NCI-H2227 treated with DMSO at 0.1 percent for 48 hours (cell line): ENCODE measurements at places on chromosomes 6 and 20.

DNA sequence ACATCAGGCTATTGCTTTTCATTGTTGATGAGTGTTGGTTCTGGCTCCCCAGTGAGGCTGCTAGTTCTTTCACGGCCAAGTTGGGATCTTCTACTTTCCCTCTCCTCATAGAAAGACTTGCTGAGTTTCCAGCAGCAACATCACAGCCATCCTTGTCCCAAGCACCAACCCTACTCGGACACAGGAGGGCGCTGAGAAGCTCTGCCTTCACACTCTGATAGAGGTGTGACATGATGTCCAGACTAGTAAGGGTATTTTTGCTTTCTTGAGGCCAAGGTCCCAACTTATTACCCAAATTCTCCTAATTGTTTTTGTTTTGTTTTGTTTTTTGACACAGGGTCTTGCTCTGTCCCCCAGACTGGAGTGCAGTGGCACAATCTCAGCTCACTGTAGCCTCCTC lies 3.0 kb upstream of the GCM1 start:
- DNase-seq = no peak

- DNase-seq = no peak
Observed at GRCh38 chr6:161583584-161583983, 309.7 kb upstream of the AGPAT4 start.

DNA sequence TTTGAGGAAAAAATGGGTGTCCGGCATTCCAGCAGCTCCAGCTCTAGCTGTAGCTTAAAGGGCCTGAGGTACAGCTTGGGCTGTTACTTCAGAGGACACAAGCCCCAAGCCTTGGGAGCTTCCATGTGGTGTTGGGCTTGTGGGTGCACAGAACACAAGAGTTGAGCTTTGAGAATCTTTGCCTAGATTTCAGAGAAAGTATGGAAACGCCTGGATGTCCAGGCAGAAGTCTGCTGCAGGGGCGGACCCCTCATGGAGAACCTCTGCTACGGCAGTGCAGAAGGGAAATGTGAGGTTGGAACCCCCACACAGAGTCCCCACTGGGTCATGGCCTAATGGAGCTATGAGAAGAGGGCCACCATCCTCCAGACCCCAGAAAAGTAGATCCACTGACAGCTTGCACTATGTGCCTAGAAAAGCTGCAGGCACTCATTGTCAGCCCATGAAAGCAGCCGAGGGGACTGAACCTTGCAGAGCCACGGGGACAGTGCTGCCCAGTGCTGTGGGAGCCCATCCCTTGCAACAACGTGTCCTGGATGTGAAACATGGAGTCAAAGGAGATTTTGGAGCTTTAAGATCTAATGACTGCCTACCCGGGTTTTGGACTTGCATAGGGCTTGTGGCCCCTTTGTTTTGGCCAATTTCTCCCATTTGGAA lies 90.6 kb downstream of the QKI start:
- DNase-seq = no peak

- no peak for DNase-seq
Observed at GRCh38 chr6:71721642-71722041, 164.7 kb upstream of the RIMS1 start.

GRCh38 chr6:38566295-38567030 lies 73.3 kb downstream of the BTBD9 start:
- DNase-seq = no peak

GRCh38 chr6:145814035-145814500 lies 527 bp downstream of the FBXO30 start:
- DNase-seq = no peak

GRCh38 chr20:49505518-49505917 lies 23.1 kb upstream of the KCNB1 start:
- peak; percentile 82 for DNase-seq

- peak; percentile 17 for DNase-seq
Observed at GRCh38 chr20:37726971-37727956, 33.4 kb downstream of the CTNNBL1 start.

GRCh38 chr6:10400330-10400729 lies 14.5 kb downstream of the TFAP2A start:
- DNase-seq = no peak

- DNase-seq = no peak
Observed at GRCh38 chr20:14049111-14049510, 53.8 kb downstream of the MACROD2 start.

GRCh38 chr20:4720977-4721349 lies 746 bp upstream of the PRND start:
- DNase-seq = no peak

GRCh38 chr6:91566467-91566866 lies 979.6 kb upstream of the MAP3K7 start:
- DNase-seq = no peak

DNA sequence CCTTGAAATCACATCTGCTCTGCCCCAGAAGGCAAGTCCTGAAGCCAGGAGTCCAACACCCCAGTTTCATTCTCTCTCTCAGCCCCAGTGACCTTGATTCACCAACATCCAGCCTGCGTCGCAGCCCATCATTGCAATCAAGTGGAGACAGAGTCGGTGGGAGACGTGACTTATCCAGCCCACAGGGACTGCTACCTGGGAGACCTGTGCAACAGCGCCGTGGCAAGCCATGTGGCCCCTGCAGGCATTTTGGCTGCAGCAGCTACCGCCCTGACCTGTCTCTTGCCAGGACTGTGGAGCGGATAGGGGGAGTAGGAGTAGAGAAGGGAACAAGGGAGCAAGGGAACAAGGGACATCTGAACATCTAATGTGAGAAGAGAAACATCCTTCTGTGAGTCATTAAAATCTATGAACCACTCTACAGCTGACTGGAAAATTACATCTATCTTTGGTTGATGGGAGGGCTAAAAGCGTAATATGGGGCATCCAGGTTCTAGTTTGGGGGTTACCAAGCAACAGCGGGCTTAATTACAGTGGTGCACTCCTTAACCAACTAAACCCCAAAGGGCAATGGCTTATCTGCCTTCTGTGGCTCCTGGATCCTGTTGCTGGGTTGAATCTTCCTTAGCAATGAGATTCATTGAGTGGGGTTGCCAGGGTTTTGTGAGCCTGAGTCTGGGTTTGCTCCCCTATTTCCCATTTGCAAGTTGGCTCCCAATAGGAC lies 2.5 kb downstream of the LY6G6D start:
- no peak for DNase-seq

- DNase-seq = no peak
Observed at GRCh38 chr6:118617417-118617816, 34.0 kb downstream of the CEP85L start.

- DNase-seq = no peak
Observed at GRCh38 chr20:57332105-57333089, 2.8 kb downstream of the SPO11 start.

DNA sequence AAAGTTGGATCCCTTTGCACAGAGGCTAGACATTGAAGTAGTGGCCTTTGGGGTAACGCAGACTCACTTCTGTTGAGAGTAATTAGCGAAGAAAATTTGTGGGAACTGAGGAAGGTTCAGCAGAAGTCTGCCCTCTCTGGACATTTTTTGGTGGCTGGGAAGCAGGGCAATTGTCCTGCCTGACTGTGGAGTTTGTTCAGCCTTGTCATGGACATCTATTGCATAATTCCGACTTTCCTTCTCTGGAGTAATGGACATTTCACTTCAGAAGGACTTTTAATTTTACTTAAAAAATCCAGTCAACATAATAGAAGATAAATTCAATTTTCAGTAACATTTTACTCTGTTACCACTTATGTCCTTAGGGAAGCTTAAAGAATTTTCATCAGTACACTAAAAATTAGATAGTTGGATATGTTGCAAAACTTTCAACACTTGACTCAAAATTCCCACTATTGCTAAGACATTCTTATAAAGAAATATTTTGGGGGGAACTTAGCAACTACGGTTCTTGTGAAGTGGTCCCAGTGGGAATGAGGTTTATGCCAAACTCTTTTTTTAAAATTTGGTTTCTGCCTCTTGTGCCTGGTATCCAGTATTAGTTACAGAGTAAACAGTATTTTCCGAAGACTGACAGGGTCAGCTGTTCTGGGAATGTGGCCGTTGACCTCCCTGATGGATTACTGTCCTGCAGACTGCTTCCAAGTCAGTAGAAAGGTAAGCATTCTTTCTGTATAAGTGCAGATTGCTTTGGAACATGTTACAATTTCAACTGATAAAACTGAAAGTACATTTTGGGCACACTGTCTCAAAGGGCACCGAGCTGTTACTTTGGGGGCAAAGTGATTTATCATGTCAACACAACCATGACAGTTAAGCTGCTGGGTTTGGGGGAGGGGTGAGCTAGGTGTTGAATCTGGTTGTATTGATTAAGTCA lies 100.6 kb upstream of the MLIP start:
- DNase-seq = no peak

GRCh38 chr20:10547276-10548114 lies 112.4 kb downstream of the SLX4IP start:
- no peak for DNase-seq

- no peak for DNase-seq
Observed at GRCh38 chr20:59006864-59007664, at the start of gene CTSZ. Gene CTSZ (minus strand): TSS chr20:59007254. CDS start chr20:59007128, 126 bp downstream.

DNA sequence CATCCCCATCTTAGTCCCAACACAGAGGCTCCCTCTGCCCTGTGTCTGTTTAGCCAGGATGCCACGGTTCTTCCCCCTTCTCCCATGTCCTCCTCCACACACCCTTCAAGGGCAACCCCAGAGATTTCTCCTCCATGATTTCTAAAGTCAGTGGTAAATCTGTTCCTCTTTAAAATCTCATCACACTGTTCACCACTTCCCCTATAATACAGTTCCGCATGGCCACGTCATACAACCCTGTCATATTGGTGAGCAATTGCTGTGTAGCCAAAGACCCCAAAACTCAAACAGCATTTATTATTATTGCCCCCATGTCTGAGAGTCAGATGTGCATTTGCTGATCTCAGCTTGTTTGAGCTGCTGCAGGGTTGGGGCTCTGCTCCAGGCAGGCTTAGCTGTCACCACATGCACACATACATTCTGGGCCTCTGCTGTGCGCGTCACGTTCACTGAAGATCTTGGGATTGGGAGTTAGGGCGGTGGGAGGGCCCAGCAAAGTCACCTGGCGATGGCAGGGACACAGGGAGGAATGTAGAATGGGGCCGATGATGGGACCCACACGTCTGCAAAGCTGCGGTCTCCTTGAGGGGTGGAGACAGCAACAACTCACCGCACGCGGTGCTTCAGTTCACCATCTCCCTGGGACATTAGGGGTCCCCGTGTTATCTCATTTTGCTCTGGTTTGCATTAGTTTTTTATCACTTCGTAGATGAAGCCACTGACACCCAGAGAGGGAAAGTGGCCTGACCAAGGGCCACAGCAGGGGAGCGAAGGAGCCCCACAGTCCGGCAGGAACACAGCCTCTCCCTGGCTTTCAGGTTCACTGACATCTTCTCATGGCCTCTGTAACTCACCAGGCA lies 36.9 kb upstream of the CD93 start:
- no peak for DNase-seq

- DNase-seq = no peak
Observed at GRCh38 chr20:11013801-11014200, 340.0 kb upstream of the JAG1 start.

DNA sequence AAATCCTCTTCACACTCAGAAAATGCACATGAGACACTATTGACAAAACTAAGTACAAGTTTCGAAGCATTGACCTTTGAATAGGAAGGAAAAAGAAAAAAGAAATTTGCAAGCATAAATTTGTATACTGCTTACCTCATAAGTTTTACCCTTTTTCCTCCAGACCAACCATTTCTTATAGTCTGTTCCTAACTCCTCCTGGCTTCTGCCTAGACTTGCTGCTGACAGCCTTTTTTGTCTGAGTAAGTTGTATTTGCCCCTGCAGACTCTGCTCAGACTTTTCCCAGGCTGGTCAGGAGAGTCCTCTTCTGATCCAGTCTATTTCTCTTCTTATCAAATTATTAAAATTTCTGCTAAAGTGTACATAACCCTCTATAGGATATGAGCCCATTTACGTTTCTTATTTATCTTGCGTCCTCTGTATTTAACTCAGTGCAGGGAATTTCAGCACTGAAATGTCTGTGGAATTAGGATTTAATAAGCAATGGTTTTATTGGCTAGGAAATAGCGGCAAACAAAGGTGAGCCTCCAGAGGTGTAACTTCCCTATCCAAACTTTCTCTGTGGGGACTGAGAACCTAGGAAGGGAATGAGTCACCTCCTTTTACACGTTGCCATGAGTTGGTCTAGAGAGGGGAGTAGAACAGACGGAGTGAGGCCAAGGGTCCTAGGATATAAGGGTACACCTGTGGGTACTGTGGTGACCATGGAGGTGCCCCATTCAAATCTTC lies 207.1 kb upstream of the MARCKS start:
- no peak for DNase-seq

DNA sequence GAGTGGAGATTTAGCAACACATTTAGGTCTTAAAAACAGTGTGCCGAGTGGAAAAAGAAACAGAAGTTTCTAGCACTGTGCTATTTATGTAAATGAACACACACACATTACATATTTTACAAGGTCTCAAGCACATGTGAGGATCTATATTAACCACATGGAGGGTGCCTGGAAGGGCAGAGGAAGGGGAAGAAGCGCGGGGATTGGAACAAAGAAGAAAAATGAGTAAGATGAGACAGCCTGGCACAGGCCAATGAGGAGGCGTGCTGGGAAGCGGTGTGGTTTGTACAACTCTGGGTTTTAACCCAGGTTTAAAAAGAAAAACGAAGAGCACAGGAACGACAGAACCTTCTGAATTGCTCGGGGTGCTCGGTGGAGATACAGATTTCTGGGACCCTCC lies 5.7 kb downstream of the KCNG1 start:
- DNase-seq = no peak

- DNase-seq = no peak
Observed at GRCh38 chr6:30206152-30206551, 7.1 kb downstream of the TRIM26 start.

GRCh38 chr20:63703976-63704748 lies 3.6 kb downstream of the ARFRP1 start:
- no peak for DNase-seq

DNA sequence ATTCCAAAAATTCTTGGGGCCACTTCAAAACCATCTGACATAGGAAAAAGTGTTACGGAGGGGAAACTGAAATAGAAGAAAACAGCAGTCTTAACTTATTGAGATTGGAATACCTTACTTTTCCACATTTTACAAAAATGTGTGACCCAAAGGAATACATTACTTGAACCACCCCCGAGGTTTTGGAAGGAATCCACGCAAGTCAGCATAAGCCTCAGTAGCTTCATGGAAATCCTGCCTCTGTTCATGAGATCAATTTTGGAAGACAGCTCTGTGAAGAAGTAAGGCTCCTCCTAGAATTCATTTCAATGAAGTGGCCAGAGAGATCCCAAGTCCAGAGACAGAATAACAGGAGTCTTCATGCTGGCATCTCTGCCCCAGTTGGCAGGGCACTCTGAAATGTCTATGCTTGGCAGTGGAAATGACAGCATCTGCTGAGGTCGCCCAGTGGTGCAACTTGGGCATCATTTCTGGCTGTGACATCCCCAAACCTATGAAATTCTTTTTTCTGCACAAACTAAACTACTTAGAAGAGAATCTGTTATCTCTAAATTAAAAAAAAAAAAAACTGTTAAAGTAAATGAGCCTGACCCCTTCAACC lies 132.5 kb downstream of the EPM2A start:
- no peak for DNase-seq

- no peak for DNase-seq
Observed at GRCh38 chr6:167119670-167120582, 3.0 kb upstream of the CCR6 start.
